NCI-H1436 treated with DMSO at 0.1 percent for 48 hours (cell line): ENCODE measurements at places on chromosomes 7 and 10.

- DNase-seq: no peak
These were observed 73.5 kb downstream of the CCNY start for GRCh38 chr10:35409808-35410207.

GRCh38 chr7:74134117-74134620 lies 40.0 kb upstream of the EIF4H start:
- no peak for DNase-seq

DNA sequence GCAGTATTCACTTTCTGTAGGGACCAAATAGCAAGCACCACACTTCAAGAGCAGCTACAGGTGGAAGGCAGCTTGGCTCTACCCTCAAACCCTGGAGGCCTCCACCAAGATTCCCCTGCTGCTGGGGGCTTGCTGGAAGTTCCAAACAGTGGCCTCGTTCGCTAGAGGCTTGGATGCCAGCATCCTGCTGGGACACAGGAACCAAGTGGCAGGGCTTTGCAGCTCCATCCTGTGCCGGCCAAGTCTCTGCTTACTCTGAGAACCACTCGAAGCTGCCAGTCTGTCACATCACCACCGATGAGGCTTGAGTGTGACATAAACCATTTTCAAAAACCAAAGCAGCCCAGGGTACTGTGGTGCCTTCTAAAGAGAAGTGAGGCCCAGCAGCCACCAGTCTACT lies 69.2 kb upstream of the UNC5B start:
- DNase-seq: no peak

DNA sequence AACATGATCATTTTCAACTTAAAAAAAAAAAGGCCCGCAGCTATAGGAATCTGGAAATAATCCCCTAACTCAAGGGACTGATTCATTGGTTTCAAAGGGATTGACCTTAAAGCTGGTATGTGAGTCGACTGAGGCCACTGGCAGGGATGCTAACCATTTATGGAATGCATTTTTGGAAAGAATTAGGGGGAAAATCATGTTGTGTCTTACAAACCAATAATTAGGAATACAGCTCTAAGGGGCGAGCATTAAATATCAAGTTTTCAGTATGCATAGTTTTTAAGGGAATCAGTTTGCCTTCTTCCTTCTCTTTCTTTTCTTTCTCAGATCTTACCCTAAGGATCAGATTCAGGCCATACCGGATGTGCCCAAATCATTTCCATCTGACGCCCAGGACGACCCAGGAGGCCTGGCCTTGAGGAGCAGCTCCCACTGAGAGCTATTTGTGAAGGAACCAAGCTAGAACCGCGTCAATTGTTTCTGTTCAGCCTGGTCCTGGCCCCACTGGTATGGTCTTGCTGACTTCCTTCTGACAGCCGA lies 48.7 kb downstream of the BPGM start:
- DNase-seq: no peak

DNA sequence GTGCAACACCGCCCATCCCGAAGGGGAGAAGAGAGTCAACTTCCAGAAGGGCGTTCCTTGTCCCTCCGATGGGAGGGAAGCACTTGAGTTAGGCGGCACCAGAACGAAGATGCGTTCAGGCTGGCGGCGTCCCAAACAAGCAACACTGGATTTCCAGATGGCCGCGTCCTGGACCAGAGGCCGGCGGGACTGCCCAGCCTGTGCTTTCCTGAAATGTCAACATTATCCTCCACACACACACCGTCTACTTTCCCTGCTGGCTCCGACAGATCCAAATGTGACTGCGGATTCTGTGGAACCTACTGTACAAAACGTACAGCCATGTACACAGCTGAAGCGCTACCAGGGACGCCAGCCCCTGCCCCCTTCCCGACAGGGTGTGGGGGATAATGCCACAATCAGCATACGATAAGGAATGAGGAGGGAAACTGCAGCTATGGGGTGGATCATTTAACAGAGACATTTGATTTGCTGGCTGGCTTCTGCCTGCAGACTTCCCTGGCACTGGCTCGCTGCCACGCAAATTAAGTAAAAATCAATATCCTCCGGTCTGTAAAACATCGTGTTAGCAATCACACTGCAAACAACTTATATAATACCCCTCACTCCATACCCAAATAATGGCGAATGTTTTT lies 82.1 kb downstream of the ZRANB1 start:
- DNase-seq: peak; percentile 98

DNA sequence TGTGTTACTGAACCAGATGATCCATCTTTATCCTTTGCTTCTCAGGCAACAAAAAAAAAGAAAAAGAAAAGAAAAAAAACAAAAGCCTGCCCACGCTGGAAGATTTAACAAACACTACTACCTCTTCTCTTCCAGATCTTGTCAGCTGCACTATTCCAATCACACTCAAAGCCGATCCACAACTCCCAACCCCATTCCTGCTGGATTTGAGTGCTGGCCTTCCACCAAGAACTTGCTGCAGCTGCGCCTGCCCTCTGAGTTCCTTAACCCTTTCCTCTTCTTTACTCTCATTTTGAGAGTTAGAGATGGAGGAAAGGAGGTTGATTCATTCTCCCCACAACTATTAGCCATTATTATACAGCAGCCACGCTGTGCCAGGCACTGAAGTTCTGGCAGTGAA lies 16.0 kb upstream of the ITGA8 start:
- no peak for DNase-seq

DNA sequence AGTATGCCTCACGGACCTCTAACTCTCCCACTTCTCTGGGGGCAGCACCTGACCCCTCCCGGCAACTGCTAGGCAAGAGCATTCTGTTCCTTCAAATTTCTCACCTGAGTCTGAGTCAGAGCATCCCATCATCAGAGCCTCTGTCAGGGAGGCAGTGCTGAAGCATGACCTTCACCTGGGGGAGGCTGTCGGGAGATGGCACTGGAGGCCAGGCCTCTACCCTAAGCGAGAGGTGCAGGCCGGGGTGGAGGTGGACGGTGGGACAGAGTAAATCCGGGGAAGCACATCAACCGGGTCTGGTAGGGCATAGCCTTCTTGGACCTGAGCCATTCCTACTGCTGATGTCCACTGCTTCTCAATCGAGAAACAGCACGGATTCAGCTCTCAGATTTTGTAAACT lies 90.4 kb downstream of the SPAG6 start:
- DNase-seq: no peak

- no peak for DNase-seq
These were observed at the start of gene TSPAN12 for GRCh38 chr7:120857588-120858573. Gene TSPAN12, minus strand, starts transcription at chr7:120858144. Its CDS starts 1,381 bp downstream, at chr7:120856763.

- DNase-seq: no peak
These were observed 16.3 kb downstream of the CYTH3 start for GRCh38 chr7:6256109-6256483.

GRCh38 chr7:2209961-2210323 lies 22.8 kb downstream of the MAD1L1 start:
- DNase-seq: no peak

- no peak for DNase-seq
These were observed 665 bp downstream of the BHLHA15 start for GRCh38 chr7:98211676-98212531.

- DNase-seq: no peak
These were observed 430.4 kb downstream of the NEBL start for GRCh38 chr10:20466731-20467130.

DNA sequence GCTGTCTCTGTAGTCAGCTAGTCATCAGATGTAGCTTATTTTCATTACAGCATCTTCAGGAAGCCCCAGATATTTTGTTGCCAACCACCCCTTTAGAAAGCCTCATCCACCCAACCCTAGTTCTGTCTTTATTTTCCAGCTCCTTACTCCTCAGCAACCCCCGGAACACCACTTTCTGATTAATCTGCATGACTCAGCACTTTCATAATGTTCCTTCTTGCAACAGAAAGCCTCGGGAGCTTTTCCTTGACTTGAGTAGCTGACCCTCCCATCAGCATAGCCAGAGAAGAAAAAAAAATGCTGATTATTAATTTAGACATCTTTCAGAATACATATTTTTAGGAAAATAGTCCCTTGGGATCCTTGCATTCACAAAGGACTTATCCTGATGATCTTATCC lies 244.0 kb upstream of the CXCL12 start:
- no peak for DNase-seq

DNA sequence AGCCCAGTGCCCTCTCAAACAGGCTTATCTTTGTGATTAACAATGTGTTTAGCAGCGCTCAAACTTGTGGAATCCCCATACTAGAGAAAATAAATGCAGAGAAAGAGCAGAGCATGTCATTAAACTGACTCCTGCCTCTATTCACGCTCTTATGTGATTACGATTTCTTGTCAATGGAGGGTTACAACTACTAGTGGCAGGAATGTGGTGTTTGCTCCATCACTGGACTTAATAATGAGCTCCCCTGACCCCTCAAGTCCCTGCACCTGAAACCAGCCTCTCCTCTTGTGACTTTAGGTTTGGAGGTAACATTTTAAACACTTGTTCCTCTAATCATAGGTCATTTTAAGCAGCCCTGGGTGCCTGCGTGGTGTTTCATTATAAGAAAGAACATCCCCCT lies 121.9 kb downstream of the PLPP4 start:
- no peak for DNase-seq

GRCh38 chr7:24441314-24442027 lies 131.8 kb upstream of the PALS2 start:
- DNase-seq: no peak
